CD4-positive, alpha-beta T cell treated with Interferon alpha-2 for 1 hour (primary cell): ENCODE measurements at places on chromosomes 11 and 22.

GRCh38 chr11:26231252-26231661 is 100.7 kb upstream of the ANO3 start:
- no peak for DNase-seq

DNA sequence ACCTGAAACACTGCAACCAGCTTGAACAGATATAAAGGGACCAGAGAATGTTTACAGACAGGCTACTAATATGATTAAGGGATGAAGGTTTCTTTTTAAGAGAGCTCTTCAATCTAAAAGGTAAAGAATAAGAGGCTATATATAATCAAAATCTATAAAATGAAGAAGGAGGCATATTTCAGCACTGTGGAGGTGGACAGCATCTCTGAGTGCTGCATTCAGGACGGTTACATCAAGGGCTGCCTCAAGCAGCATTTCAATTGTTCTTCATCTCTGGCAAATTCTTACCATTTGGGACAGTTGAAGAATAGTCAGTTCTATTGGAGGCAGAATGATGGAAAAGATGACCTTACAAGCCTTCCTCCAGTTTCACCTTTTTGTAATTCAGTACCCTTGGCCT is 139.6 kb upstream of the LMO1 start:
- DNase-seq, result no peak

- no peak for DNase-seq
Measured at GRCh38 chr11:131612533-131612932, 242.1 kb downstream of the NTM start.

DNA sequence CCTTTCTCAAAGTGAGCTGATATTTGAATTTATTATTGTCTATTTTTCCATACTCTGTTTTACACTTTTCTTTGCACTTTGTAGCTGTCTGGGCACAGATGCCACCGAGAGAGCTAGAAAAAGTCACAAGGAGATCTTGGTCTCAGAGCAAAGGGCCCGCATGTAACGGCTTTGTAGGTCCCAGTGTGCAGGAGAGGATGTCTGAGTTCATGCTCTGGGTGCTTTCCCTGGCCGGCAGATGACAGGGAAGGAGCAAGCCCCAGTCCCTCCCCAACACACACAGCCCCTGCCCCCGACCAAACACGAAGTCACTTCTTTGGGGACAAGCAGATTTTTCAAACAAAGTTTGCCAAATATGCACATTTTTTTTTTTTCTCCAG is 55.8 kb downstream of the SMIM38 start:
- no peak for DNase-seq

DNA sequence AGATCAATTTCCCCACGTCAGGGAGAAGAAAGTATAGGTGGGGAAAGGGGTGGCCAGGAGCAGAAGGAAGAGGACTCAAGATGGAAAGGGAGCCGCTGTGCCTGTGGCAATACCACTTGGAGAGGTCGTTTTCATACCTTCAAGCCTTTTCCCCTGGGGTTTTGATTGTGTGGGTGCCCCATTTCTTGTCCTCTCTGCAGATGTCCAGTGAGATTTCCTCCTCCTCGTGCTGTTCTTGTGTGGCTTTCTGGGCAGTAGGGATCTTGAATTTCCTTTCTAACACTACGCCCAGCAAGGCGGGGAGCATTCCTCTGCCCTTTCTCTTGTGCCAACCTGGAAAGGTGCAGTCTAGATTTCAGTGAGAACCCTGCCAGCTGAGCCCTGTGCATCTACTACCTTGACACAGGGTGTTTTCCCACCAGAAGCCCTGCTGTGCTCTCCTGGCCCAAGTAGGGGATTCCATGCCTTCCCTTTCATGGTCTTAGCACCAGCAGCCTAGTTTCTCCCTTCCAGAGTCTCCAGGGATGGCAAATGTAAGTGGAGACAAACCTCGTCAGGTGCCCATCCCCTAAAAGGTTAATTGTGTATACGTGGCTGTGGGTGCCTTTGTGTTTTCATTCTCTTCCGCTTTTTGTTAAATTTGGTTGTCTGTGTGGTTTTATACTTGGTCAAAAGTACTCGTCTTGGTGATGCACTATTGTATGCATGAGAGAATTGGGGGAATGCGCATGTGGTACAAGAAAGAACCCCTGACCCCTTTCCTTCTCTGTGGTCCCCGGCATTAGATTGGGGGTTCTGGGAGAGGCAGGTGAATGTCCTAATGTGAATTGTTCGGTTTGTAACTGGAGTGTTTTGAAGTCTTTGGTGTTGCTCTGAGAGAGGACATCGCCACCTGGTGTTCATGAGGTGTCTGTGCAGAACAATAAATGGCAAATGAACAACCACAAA is 71.4 kb upstream of the MPEG1 start:
- DNase-seq, result peak; percentile 65

GRCh38 chr11:76153571-76153923 is 52.8 kb downstream of the WNT11 start:
- no peak for DNase-seq

DNA sequence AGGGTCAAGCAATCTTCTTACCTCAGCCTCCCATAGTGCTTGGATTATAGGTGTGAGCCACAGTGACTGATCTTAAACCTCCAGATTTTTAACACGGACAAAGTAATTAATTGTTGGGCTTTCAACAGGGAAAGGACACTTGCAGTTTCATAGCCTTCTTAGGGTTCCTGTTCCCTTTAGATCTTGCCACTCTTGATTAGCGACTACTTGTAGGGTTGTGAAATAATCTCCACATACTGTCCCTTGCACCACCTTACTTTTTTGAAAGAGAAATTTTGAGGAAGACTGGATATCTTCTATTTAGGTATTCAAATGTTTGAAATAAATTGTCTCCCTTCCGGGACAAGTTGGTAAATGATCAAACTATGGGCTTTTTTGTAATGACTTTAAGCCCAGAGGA is 7.6 kb downstream of the MS4A4E start:
- DNase-seq, result no peak

- no peak for DNase-seq
Measured at GRCh38 chr11:65524014-65524740, 706 bp upstream of the SCYL1 start.

GRCh38 chr11:5043380-5043779 is 2.9 kb upstream of the OR52J3 start:
- no peak for DNase-seq

DNA sequence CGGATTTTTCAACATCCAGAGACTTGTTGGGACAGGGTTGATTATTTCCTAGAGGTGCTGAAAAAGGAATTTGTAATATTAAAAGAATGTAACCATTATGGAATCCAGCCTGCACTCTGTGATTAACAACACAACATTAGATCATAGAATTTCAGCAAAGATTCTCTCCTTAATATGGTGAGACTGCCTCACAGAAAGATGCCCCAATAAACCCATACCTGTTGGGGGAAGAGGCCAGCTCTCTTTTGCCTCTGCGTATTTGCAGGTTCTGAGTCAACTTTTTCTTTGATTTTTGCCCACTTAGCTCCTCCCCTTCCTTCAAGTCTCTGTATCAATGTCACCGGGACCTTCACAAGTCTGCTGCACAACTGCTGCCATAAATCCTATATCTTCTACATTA is 12.4 kb upstream of the MTMR3 start:
- DNase-seq, result peak; percentile 12

- DNase-seq, result no peak
Measured at GRCh38 chr11:65072631-65072966, 11.2 kb downstream of the CDCA5 start.

DNA sequence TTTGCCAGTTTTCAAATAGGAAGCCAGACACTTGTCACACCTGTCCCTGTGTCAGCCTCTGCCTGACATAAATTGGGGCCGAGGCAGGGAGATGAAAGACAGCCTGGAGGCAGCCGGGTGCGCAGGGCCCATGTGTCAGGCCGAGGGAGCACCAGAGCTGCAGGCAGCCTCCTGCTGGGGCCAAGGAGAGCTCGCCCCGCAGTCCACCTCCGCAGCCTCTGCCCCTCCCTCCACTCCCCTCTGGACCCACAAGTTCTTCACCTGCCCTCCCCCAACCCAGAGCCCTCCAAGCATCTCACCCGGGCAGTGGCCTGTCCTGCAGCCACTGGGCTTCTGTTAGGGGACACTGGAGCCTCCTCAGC is 8.8 kb downstream of the RTN4R start:
- DNase-seq, result no peak

- DNase-seq, result no peak
Measured at GRCh38 chr11:126560221-126560620, 204.7 kb downstream of the ST3GAL4 start.

GRCh38 chr11:24134879-24135589 is 361.8 kb upstream of the LUZP2 start:
- DNase-seq, result no peak

DNA sequence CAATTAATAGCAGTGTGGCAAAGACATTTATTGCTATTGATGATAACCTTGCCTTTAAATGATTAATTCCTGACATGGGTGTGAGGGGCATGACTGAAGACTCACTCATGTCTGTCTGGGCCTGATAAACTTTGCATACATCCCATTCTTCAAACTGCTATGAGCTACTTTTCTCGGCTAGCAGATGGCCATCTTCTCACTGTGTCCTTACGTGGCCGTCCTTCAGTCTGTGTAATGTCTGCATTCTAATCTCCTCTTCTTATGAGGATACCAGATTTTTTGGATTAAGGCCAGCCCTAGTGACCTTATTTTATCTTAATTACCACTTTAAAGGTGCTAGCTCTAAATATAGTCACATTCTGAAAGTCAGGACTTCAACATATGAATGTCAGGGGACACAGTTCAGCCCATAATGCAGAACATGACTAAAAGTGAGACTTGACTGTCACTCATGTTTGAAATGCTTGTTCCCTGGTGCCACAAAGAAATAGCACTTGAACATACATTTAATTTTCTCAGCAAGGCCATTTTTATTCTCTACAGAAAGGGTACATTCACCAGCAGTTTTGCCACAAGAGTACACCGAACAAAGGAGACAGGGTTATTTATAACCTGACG is 32.3 kb downstream of the OR10A6 start:
- DNase-seq, result no peak

GRCh38 chr11:75554258-75555022 is 7.6 kb upstream of the SERPINH1 start:
- no peak for DNase-seq

- no peak for DNase-seq
Measured at GRCh38 chr11:15775015-15775541, 581.3 kb downstream of the SOX6 start.

GRCh38 chr22:48902001-48902869 is 925.4 kb downstream of the BRD1 start:
- DNase-seq, result no peak

DNA sequence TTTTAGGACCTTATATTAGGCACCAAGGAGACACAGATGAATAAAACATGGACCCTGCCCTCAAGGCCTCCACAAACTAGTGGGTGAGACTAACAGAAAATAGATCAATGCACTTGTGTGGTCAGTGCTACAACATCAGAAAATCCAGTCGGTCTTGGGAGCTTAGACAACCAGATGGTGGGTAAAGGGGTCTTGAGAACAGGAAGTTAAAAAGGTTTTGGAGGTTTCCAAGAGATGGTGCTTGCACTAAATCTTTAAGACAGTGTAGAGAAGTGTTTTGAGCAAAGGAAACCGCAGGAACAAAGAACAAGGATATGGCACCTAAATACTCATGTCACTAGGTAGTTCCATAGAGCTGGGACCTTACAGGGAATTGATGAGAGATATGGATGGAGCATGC is 56.2 kb downstream of the GALNT18 start:
- no peak for DNase-seq

DNA sequence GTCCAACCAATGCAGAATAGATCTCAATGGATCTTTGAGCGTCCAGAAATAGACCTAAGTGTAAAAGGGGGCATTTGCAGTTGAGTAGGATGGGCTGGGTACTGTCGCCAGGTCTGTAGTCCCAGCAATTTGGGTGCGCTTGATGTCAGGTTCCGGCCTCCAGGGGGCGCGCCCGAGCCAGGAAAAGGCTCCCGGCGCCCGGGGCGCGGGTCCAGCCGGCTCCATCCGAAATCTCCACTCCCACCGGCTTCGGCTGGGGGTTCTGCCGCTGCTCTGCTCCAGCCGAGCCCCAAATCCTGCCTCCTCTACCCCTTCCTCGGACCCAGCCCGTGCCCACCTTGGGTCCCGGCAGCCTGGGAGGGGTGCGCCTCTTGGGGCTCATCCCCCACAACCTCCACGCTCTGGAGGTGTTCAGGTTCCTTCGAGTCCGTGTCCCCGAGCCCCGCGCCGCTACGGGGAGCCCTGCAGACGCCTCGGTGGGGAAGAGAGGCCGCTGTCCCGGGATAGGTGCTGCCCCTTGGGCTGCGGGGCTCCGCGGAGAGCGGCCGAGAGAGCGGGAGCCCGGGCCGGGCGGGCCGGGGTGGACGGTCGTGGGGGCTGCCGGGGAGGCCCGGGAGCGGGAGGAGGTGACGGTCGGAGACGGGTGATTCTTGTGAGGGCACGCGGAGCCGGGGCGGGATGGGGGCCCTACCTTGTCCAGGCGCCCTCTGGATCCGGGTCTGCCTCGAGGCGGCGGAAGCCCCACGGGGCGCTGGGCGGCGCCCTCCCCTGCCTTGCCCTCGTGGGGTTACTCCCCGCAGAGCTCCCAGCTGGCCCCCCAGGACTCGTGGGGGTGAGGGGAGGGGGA is 13.0 kb upstream of the CYB5R3 start:
- DNase-seq, result peak; percentile 82

GRCh38 chr11:64850979-64851567 is 6.6 kb upstream of the CDC42BPG start:
- DNase-seq, result peak; percentile 76

- DNase-seq, result no peak
Measured at GRCh38 chr11:351411-351810, 17.9 kb upstream of the B4GALNT4 start.

DNA sequence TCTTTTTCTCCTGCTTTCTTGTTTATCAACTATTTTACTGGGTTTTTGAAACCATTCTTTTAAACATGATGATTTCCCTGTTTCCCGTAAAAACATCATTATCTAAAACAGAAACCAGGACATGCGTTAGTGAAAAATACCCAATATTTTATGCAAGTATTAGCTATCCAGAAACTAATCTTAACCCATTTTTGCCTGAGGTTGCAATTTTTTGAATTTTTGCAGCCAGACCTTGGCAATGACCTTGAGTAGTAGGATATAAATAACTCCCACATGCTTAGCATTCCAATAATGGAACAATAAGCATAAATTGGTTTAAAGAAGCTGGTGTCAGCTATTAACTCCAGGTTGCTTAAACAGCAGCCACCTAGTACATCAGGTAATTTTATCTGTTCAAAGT is 308.9 kb upstream of the ANO3 start:
- no peak for DNase-seq

- DNase-seq, result no peak
Measured at GRCh38 chr22:47160141-47160541, 397.7 kb downstream of the TBC1D22A start.

- DNase-seq, result no peak
Measured at GRCh38 chr22:33867118-33867866, 53.0 kb downstream of the LARGE1 start.

DNA sequence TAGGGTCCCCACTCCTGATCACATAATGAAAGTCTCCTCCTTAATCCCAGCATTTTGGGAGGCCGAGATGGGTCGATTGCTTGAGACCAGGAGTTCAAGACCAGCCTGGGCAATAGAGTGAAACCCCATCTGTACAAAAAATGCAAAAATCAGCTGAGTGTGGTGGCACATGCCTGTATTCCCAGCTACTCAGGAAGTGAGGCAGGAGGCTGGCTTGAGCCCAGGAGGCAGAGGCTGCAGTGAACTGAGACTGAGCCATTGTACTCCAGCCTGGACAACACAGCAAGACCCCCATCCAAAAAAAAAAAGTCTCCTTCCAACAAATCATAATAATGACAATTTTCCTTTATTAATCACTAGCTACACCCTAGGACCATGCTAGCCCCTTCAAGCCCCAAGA is 15.1 kb downstream of the ZMAT5 start:
- DNase-seq, result no peak

GRCh38 chr11:131223198-131223991 is 147.0 kb upstream of the NTM start:
- no peak for DNase-seq
